ENCODE measurements at places on chromosomes 4 and X.

DNA sequence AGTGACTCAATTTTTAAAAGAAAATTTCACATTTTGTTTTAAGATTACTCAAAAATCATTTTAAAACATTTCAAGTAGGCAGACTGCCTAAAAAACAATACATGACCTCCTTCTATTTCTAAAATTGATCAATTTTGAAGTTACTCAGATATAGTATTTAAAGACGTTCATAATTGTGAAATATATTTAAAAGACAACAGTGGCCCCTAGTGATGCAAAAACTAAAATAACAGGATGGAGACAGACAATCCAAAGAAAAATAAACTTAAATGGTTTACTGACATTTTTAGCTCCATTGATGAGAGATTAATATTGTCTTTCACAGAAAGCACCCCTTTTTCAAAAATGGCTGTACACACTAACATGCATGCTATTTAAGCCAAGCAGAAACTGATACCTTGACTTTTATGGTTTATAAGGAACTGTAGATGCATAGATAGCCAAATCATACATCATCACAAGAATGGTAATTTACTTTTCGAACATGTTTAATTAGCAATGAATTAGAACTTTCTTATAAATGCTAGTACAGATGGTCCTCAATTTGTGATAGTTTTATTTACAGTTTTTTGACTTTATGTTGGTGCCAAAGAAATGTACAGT, 69.8 kb upstream of the FAT4 start:
- DNase-seq = peak; percentile 39

DNA sequence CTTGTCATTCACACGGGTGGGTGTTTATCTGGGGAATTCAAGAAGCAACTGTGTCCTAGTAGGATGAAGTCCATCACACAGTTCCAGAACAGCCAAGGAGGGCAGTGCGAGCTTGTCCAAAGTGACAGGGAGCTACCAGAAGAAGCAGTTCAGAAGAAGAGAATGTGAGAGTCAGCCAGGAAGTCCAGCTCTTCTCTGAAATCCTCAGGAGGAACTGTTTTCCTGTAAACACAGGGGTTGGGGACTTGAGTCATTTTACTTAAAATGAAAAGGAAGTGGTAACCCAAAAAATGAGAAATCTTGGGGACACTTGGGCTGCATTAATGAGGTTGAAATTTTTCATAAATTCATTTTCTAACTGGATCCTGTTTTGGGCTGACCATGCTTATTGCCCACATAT, 8.2 kb upstream of the TLR10 start:
- no peak for DNase-seq

DNA sequence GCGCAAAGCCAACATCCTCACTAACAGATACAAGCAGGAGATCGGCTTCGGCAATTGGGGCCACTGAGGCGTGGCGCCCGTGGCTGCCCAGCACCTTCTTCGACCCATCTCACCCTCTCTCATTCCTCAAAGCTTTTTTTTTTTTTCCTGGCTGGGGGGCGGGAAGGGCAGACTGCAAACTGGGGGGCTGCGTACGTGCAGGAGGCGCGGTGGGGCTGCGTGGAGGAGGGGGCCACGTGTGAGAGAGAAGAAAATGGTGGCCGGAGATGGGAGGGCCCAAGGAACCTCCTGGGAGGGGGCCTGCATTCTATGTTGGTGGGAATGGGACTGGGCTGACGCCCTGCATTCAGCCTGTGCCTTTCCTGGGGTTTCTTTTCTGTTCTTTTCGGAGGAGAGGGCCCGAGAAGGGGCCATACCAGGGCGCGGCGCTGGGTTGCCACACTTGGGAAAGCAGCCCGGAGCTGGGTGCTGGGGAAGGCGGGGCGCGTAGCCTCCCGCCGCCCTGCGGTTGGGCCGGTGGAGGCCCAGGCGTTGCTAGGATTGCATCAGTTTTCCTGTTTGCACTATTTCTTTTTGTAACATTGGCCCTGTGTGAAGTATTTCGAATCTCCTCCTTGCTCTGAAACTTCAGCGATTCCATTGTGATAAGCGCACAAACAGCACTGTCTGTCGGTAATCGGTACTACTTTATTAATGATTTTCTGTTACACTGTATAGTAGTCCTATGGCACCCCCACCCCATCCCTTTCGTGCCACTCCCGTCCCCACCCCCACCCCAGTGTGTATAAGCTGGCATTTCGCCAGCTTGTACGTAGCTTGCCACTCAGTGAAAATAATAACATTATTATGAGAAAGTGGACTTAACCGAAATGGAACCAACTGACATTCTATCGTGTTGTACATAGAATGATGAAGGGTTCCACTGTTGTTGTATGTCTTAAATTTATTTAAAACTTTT, 4.5 kb downstream of the MID1IP1 start:
- peak; percentile 62 for DNase-seq

DNA sequence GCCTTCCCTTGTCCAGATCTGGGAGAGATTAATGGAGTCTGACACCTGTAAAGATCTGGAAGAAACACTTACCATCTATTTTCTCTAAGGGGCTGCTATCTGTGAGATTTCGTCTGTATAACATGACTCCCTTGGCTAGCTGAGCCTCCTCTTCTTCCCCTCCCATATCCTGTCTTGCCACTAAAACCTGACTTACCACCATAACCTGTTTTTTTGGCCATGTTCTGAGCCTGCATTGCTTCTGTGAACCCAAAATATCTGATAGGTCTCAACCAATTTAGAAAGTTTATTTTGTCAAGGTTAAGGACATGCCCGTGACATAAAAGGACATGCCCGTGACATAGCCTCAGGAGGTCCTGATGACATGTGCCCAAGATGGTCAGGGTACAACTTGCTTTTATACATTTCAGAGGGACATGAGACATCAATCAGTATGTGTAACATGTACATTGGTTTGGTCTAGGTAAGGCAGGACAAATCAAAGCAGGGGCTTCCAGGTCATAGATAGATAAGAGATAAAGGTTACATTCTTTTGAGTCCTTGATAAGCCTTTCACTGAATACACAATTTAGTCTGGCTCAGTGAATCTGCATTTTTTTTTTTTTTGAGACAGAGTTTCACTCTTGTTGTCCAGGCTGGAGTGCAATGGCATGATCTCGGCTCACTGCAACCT, 11.4 kb downstream of the MGST2 start:
- no peak for DNase-seq

DNA sequence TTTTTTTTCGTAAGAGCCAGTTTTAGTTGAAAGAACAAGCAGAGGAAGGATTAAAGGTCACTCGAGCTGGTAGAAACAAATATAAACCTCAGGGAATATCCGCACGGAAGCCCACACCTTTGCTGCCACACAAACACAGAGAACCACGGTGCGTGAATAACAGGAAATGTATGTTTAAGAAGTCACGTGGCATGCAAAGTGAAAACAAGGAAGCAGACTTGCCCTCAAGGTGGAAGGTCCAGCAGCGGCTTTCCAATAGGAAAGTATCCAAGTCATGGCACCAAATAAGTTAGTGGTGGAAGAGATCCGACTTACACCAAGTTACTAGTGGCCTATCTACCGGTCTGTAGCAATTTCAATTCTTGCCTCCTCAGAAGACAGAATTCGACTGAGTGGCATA, 215.5 kb downstream of the HHIP start:
- DNase-seq = no peak

DNA sequence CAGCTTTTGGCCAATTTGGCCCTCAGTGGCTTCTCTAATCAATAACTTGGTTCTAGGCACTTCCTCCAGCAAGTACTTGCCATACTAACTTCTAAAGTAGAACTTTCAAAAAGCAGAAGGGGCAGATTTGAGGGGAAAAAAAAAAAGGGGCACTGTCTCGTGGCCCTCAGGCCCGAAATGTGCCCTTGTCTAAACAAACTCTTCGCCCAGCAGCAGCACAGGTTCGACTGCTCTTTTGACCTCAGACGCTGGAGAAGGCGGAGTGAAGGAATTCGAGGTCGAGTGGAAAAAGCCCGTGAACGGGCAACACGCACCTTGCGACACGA, 775 bp downstream of the GRPEL1 start:
- no peak for DNase-seq

DNA sequence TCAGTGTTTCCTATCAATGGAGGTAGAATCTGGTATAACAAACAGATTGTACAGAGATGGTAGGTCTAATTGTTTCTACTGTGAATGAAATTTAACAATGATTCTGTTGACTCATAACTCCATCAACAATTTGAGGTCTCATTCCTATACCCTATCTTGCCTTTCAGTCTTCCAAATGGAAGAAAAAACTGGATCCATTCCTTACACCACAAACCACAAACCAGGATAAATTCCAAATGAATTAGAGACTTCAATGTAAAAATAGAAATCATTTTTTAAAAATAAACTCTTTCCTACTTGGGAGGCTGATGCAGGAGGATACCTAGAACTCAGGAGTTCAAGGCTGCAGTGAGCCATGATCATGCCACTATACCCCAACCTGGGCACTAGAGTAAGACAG, 114.4 kb upstream of the WDR44 start:
- no peak for DNase-seq

GRCh38 chr4:1632109-1633104, 51.7 kb downstream of the FAM53A start:
- no peak for DNase-seq

DNA sequence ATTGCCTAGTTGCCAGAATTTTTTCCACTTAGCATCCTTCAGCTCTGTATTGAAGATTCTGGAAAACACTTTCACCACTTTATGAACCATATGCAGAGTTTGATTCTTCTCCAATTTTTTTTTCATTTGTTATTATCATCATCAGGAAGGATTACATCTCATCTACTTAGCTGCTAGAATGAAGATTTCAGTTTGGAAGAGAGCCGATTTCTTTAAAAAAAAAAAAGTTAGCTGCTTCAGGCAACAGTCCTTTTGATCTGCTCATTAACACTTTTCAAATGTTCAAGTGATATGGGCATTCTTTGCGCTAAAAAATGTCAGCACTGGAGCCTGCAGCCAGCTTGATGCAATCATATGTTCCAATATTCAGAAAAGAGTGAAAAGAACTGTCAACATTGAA, 76.2 kb downstream of the ANTXR2 start:
- DNase-seq = no peak

GRCh38 chr4:142110136-142110535, 473.8 kb downstream of the IL15 start:
- no peak for DNase-seq

DNA sequence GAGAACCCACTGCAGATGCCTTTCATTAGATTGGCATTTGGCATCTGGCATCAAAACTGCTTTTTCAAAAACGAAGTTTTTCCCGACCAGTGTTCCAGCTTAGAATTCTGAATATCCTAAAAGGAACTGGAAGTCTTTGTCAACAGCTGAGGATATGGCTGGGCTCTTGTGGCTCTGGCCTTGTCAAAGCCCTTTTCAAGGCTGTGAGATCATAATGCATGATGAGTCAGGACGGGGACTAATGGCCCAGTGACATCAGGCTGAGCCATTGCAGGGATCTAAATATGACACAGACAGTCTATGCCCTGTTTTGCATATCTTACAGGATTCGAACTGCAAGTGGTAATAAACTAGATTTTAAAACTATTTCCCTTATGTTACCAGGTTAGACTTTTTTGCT, 306.4 kb downstream of the PTTG2 start:
- no peak for DNase-seq

DNA sequence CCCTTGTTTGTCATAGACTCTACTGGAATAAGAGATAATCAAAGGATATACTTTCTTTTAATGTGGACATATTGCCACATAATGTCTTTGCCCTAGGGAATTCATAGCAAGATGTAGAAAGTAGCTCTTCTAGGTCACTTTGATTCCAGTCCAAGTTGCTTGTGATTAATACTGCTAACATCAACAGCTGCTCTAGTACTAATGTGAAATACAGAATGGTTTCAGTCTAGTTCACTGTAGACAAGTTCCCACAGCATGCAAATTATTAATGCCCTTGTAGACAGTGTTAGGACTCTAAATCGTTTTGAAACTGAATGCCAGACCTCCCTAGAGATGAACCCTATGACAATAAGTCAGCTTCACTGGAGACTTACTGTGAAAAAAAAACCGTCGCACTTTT, 494.6 kb upstream of the ATOH1 start:
- no peak for DNase-seq

GRCh38 chrX:642436-643240, 12.0 kb downstream of the SHOX start:
- no peak for DNase-seq
